Activated gamma-delta T cell treated with Interleukin-2 at 50 U/mL for 16 hours (primary cell): ENCODE measurements at places on chromosomes 1 and 21.

- DNase-seq: no peak
Measured at GRCh38 chr1:109844609-109845008, 66.0 kb upstream of the CSF1 start.

GRCh38 chr1:45221716-45222115 is 15.3 kb upstream of the ZSWIM5 start:
- no peak for DNase-seq

DNA sequence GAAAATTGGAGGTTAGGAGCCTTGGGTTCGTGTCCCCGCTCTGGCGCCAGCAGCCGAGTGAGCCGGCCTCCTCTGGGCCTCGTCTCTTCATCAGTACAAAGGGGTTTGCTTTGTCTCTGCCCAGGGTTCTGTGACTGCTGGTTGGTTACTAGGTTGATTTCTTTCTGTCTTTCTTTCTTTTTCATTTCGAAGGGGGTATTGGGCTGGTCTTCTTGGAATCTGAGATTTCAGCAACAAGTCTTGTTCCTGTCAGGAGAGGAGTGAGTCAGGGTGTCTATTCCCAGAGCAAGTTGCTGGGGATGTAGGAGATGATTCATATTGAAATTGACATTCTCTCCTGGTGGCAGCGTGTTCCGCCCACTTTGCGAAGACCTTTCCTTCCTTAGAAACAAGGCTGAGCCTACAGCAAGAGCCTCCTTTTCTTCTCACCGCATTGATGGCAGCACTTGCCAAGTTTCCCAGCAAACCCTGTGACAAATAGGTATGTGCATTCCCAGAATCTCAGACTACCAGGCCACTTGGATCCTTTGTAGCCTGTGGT is 79.2 kb downstream of the MAN1C1 start:
- no peak for DNase-seq

DNA sequence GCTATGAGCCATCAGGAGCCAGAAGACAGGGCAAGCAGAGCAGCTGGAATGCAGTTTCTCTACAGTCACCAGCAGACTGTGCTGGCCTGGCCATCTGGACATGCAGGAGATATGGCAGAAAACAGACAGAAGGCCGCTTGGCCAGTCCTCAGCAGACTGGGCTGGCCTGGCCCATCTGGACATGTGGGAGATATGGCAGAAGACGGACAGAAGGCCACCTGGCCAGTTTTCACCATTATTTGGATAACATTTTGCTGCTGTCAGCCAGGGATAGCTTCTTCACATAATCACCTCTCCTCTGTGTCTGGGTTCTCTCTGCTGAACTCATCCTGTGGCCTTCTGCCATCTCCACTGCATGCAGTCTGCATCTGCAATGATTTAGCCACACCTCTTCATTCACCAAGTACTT is 25.0 kb upstream of the CACYBP start:
- no peak for DNase-seq

GRCh38 chr1:228035844-228036243 is 29.0 kb downstream of the WNT3A start:
- DNase-seq: no peak

DNA sequence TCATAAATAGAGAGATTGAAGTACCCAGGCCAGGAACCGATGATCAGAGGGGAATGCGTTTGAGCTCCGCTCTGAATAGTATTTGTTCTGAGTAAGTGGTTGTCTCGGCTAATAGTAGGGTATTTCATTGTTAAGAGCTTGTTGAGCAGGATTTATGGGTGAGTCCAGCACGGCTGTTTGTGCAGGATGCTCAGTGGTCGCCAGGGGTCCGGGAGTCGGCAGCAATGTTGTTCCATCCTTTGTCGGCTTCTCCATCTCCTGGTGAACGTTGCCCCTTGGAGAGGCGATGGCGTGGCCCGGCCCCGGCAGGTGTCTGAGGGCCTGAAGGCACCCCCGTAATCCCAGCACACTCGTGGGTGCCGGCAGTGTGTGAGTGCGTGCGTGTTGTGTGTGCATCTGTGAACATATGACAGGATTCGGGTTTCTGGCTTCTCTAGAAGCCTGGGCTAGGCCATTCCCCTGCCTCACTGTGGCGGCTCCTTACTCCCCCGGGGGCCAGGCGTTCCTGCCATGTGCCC is 160.8 kb upstream of the ARHGEF16 start:
- no peak for DNase-seq

DNA sequence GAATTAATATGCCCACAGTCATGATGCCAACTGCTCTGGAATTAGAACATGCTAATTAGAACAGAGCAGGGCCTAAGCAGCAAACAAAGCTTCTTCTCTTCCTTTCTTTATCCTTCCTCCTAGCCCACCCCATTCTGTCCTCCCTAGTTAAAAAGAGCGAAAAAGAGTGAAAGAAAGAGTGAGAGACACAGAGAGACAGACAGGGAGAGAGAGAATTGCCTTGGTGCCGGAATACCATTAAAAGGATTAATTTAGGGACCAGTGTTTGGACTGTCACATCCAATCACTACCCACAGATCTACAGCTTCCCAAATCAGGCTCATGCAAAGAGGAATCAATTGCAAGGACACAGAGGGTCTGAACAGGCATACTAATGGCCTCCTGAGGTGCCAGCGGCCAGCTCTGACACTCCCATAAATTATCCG is 7.0 kb downstream of the ERI3 start:
- no peak for DNase-seq

GRCh38 chr1:7119156-7119555 is 333.9 kb downstream of the CAMTA1 start:
- DNase-seq: no peak

- DNase-seq: peak; percentile 28
Measured at GRCh38 chr1:25795946-25796810, 3.8 kb upstream of the SELENON start.
